ENCODE measurements at places on chromosomes 11 and 22. TPM values are rescaled to one million over a fixed set of nuclear protein-coding genes. Genes with fewer than 3 reads are reported as not detected.

DNA sequence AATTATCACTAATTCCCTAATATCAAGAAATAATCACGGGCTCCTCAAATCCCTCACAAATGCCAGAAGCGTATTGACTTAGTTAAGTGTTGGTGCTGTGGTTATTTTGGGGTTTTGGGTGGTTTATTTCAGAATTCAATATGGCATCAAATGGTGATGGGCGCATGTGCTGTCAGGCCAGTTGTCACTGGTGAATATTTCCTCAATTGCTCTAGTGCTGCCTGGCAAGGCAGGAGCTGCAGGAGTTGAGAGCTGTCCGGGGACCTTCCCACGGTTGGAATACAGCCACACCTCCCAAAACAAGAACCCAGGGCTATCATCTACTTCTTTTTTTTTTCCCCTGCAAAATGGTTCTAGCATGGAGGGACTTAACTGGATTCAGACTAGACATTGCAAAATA is 10.3 kb downstream of the IGLL5 start:
- peaks cover 3% of the 10 kb centered on the region for H3K4me1 ChIP-seq
- no peak overlapping the region for H3K4me3 ChIP-seq
- H3K27me3 ChIP-seq = no peaks in the 10 kb centered on the region
- no peak for DNase-seq
- H3K27ac ChIP-seq = no peak overlapping the region

- H3K4me3 ChIP-seq = no peak overlapping the region
- H3K27me3 ChIP-seq = no peaks in the 10 kb centered on the region
- no peak for DNase-seq
- no peaks in the 10 kb centered on the region for H3K36me3 ChIP-seq
Observed at GRCh38 chr11:107118025-107118720, 99.9 kb upstream of the GUCY1A2 start.

- H3K27ac ChIP-seq = no peak overlapping the region
- H3K27me3 ChIP-seq = no peaks in the 10 kb centered on the region
- peaks cover 2% of the 10 kb centered on the region for H3K36me3 ChIP-seq
- no peak overlapping the region for H3K4me3 ChIP-seq
- no peaks in the 10 kb centered on the region for H3K4me1 ChIP-seq
Observed at GRCh38 chr22:31935961-31936635, 8.2 kb upstream of the YWHAH start.

- no peaks in the 10 kb centered on the region for H3K4me1 ChIP-seq
- H3K4me3 ChIP-seq = no peak overlapping the region
- H3K27me3 ChIP-seq = no peaks in the 10 kb centered on the region
- no peak overlapping the region for H3K27ac ChIP-seq
- H3K36me3 ChIP-seq = no peaks in the 10 kb centered on the region
- no peak for DNase-seq
Observed at GRCh38 chr11:11722861-11723260, 101.1 kb upstream of the GALNT18 start.

- H3K36me3 ChIP-seq = peaks cover 4% of the 10 kb centered on the region
- no peak overlapping the region for H3K27ac ChIP-seq
- no peaks in the 10 kb centered on the region for H3K4me1 ChIP-seq
- no peak for DNase-seq
- no peaks in the 10 kb centered on the region for H3K27me3 ChIP-seq
Observed at GRCh38 chr11:75910426-75911145, 95.6 kb downstream of the UVRAG start.

NUP160 gene
- total RNA-seq = 36.0 TPM

TBCEL gene
- 26.8 TPM for total RNA-seq

DNA sequence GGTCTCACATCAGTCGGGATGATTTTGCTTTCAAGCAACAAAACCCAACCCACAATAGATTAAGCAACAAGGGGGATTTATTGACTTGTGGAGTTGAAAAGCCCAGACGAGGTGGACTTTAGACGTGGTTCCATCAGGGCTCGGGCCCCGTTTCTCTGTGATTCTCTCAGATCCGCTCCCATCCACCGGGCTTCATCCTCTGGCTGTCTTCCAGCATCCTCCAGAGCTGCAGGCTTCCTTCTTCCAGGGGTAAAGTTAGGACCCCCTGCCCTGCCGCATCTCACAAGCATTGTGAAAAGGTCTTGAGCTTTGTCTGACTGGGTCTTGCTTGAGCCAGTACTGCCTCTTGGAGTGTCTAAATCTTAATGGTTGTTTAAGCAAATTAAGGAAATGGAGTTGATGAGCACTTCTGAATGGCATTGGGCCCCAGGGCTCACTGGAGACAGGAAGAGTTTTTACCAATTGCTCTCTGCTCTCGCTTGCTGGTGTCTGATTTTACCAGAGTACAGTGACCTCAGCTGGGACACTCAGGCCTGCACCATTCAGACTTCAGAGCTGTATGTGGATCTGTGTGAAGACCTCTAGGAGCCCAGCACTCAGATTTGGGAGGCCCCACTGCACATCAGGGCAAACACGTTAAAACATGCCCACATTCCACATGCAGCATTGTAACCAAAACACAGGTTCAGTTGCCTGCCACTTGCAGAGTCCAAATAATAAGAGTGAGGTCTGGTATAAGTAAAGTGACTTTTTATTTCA is 13.5 kb upstream of the FTH1 start:
- DNase-seq = no peak
- H3K36me3 ChIP-seq = no peaks in the 10 kb centered on the region
- no peak overlapping the region for H3K27ac ChIP-seq
- peaks cover 7% of the 10 kb centered on the region for H3K4me1 ChIP-seq
- H3K27me3 ChIP-seq = no peaks in the 10 kb centered on the region

DNA sequence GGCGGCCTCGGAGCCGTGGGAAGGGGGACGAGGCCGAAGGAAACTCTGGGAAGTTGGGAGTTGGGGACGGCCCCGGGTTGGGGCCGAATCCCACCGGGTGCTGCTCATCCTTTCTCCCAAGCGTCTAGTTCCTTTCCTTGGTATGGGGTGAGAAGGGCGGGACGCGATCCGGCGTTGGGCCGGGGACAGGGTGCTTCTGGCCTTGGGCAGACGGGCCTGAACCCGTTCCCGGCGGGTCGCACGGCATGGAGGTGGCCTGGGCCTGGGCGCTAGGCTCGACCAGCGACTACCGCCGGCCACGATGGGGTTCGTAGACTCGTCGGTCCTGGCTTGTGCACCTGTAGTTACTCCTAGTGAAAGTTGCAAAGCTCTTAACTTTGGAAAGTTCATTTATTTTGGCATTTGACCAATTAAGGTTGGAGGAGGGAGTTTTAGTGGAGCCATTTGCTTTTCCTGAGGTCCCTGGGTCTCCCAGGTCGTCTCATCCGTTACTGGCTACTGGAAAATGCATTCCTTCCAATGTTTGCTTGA is 1.0 kb downstream of the SYT9 start:
- H3K27me3 ChIP-seq = peaks cover 45% of the 10 kb centered on the region
- H3K4me1 ChIP-seq = no peaks in the 10 kb centered on the region
- no peak overlapping the region for H3K4me3 ChIP-seq
- no peak overlapping the region for H3K27ac ChIP-seq

- H3K27me3 ChIP-seq = no peaks in the 10 kb centered on the region
- peaks cover 26% of the 10 kb centered on the region for H3K4me1 ChIP-seq
- H3K4me3 ChIP-seq = no peak overlapping the region
- H3K36me3 ChIP-seq = no peaks in the 10 kb centered on the region
- DNase-seq = no peak
Observed at GRCh38 chr11:114124601-114125144, 65.2 kb downstream of the ZBTB16 start.

DNA sequence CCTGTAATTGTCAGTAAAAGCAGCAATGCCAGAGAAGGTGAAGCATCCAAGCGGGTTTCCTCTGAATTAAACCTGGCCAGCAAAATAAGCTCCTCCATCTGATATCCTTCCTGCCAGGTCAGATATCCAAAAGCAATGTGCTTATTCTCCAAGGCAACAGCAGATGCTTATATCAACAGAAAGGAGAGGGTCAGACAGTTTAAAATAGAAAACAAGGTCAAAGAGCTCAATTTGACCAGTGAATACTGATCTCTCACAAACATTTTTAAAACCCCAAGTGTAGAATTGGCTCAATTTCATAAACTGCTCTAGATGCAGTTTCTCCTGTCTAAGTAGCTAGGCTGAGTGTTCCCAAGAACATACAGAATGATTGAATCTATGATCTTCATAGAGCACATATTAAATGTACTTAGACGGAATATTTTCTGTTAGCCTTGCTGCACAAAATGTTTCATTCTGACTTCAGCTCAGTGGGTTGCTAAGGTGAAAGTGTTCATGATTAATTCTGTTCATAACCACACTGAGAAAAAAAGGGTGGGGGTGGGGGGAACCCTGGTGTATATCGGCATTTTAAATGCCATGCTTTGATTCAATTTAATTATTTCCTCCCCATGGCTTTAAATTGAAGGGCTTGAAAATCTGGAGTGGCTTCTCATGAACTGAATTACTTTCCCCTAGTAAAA is 174.2 kb upstream of the ARHGAP20 start:
- no peak for DNase-seq
- H3K4me1 ChIP-seq = no peaks in the 10 kb centered on the region
- no peaks in the 10 kb centered on the region for H3K36me3 ChIP-seq
- no peak overlapping the region for H3K27ac ChIP-seq
- no peaks in the 10 kb centered on the region for H3K27me3 ChIP-seq

DNA sequence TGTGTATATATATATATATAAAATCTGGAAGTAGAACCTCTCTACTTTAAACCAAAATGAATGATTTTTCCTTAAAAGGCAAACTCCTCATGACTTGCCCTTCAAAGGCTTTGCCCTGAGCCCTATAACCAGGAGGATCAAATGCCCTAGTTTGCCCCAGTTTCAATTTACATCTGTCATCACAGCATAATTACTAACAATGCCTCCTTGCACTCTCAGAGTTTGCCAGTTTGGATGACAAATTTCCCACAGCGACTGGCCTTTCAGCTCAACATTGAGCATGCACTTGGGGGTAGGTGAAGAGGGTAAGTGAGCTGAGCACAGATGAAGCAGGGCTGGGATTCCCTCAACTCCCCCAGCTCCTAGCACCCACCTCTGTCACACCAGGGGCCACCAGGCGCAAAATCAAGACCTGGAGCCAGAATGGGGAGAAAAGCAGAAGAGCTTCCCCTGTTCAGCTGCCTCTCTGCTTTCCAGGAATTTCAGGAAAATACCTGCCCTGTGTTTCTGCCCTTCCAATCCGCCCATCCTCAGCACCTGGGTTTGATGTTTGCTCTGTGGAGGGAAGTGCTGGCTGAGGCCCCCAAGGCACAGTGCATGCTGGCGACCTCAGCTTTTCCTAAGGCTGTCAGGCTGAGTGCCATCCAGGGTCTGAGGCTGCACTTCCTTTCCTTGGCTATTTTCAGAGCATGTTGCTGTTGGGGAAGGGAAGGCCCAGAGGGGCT is 67.5 kb downstream of the ADAMTS15 start:
- H3K4me1 ChIP-seq = no peaks in the 10 kb centered on the region
- no peak for DNase-seq
- H3K27me3 ChIP-seq = no peaks in the 10 kb centered on the region
- no peaks in the 10 kb centered on the region for H3K36me3 ChIP-seq
- H3K4me3 ChIP-seq = no peak overlapping the region

GRCh38 chr11:73576185-73576614 is 21.7 kb downstream of the FAM168A start:
- H3K4me1 ChIP-seq = no peaks in the 10 kb centered on the region
- no peaks in the 10 kb centered on the region for H3K27me3 ChIP-seq
- H3K36me3 ChIP-seq = peaks cover 13% of the 10 kb centered on the region
- no peak overlapping the region for H3K4me3 ChIP-seq
- no peak overlapping the region for H3K27ac ChIP-seq

GRCh38 chr22:31344578-31345330 is 1.4 kb downstream of the PATZ1 start:
- H3K4me1 ChIP-seq = peaks cover 21% of the 10 kb centered on the region
- no peaks in the 10 kb centered on the region for H3K27me3 ChIP-seq
- peak; percentile 33 for DNase-seq
- H3K4me3 ChIP-seq = peak overlapping the region; percentile 86
- H3K27ac ChIP-seq = peak overlapping the region; percentile 73
- peaks cover 46% of the 10 kb centered on the region for H3K36me3 ChIP-seq

MOV10L1 gene
- total RNA-seq = 0.14 TPM

DNA sequence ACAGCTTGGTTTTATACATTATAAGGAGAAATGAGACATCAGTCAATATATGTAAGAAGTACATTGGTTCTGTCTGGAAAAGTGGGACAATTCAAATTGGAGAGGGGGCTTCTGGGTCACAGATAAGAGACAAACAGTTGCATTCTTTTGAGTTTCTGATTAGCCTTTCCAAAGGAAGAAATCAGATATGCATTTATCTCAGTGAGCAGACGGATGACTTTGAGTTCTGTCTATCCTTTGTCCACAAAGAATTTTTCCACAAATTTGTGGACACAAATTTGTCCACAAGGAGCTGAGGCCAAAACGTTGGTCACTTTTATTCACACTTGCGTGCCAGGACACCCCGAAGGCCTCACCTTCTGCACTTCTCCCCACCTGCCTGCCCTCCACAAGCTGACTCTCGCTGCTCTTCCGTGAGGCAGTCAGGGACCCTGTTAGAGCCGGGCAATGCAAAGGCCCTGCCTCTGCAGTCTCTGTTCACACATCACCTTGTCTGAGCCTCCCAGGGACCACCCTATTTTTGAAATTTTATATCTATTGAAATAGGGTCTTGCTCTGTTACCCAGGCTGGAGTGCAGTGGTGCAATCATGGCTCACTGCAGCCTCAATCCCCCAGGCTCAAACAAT is 20.5 kb downstream of the IL17REL start:
- no peak overlapping the region for H3K4me3 ChIP-seq
- H3K36me3 ChIP-seq = no peaks in the 10 kb centered on the region
- H3K4me1 ChIP-seq = no peaks in the 10 kb centered on the region
- no peak for DNase-seq

DNA sequence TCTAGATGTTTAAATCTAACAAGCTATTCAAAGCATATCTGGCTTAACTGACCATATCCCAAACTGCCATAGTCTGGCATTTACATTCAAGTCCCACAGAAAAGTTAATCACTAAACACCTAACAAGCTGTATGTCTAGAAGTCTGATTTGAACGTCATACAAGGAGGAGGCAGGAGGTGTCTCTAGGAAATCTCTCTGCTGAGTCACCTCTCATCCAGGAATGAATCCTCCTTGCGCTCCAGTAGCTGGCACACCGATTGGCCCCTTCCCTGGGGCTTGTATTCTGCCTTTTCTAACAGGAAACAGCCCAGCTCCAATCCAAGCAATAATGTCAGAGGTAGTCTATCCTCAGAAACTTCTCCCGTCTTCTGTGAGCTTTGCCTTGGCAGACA is 31.8 kb downstream of the FEZ1 start:
- no peaks in the 10 kb centered on the region for H3K36me3 ChIP-seq
- no peaks in the 10 kb centered on the region for H3K27me3 ChIP-seq
- DNase-seq = no peak
- H3K27ac ChIP-seq = no peak overlapping the region
- H3K4me3 ChIP-seq = no peak overlapping the region
- H3K4me1 ChIP-seq = no peaks in the 10 kb centered on the region

DNA sequence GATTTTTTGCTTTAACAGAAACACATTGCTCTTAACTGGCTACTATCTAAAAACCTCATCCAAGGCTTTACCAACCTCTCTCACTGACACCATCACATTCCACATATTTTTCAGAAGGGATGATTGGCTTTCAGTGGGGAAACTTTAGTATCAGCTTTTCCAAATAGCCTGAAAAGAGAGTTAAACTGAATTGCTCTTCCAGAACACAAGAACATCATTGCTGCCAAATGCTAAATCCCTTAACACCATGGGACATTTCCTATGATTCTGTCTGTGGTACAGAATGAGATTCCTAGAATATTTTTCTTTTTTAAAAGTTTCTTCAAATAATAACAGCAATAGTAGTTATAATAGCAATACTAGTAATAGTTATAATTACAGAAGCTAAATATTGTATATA is 45.4 kb downstream of the SOX6 start:
- DNase-seq = no peak
- no peak overlapping the region for H3K4me3 ChIP-seq
- H3K27ac ChIP-seq = no peak overlapping the region
- H3K27me3 ChIP-seq = no peaks in the 10 kb centered on the region

- no peak for DNase-seq
- peaks cover 97% of the 10 kb centered on the region for H3K4me1 ChIP-seq
- H3K36me3 ChIP-seq = no peaks in the 10 kb centered on the region
- H3K27me3 ChIP-seq = no peaks in the 10 kb centered on the region
- H3K27ac ChIP-seq = peak overlapping the region; percentile 1
Observed at GRCh38 chr11:122695076-122695615, 39.6 kb downstream of the UBASH3B start.

Measured in thymus (tissue), 14 donors.